Kidney tubule cell (primary cell): ENCODE measurements at places on chromosomes 5 and 9.
A peak's percentile ranks its signal among the peaks of the same experiment; 100 is the strongest.

DNA sequence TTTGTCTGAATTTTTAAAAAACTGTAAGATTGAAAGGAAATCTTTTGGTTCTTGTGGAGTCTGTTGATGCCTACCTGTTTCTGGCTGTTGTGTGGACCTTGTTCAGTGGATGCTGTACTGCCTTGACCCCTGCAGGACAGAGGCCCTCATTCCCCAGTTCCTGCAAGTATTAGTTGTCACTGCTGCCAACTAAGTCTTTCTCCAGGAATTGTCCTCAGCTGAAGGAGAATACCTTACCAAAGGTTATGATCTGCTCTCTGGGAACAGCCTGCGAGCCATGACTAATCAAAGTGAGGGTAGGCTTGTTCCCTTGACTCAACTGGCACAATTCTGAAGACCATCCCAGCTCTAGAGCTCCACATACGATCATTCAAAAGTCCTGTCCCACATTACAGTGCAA is 145.3 kb upstream of the FST start:
- DNase-seq, result peak; percentile 5

DNA sequence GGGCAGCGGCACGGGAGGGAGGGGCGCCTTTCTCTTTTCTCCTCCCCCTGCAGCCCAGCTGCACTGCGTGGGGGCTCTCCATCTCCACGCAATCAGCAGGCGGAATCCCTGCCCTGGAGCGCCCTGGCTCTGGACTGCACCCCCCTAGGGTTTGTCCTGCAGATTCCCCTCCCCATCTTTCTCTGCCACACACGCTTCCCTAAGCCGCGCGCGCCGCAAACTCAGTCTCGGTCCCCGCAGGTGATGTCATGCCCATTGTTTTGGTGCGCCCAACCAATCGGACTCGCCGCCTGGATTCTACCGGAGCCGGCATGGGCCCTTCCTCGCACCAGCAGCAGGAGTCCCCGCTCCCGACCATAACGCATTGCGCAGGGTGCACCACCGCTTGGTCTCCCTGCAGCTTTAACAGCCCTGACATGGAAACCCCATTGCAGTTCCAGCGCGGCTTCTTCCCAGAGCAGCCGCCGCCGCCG is at the start of gene KCNN2:
TSS of gene KCNN2 (plus strand) at position 347 of the 473 bp plus-strand sequence. CDS start at position 417, 70 bp downstream.
- DNase-seq, result peak; percentile 86

DNA sequence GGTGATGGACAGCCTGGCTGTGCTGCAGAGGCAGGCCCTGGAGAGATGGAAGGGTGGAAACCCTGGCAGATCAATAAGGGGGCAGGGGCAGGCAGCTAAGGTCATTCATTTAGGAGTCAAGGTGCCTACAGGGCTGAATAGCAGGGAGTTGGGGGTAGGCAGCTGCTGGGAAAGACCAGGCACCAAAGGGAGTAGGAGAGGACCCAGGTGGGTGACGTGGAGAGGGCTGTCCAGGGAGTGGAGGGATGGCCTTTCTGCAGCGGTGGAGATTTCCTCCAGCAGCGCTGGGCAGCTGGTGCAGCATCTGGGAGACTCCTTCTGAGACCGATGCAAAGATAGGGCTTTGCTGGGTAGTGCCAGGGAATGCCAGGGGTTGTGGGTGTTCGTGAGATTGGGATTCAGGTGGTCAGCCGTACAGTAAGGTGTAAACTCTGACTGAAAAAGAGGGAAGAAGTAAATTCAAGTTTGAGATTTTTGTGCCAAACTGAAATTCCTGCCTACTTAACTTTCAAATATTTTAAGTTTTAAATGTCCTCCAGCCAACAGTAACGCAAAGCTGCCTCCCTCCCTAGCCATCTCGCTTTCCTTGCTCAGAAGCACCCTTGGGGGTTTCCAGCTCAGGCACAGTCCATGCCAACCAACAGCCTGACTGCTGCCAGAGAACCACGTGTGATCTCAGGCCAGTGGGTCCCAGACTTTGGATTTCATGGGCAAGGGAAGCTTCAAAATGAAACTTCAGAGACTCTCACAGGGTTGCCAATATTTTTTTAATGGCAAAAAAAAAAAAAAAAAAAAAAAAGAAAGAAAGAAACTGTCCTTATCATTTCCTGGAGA is 18.6 kb upstream of the ANGPTL2 start:
- DNase-seq, result no peak

GRCh38 chr5:167245868-167246267 is 1045.6 kb upstream of the WWC1 start:
- DNase-seq, result peak; percentile 38

- DNase-seq, result peak; percentile 85
Measured at GRCh38 chr9:92247981-92248380, 45.5 kb downstream of the IARS1 start.

GRCh38 chr9:84103651-84104377 is 123.2 kb downstream of the RMI1 start:
- DNase-seq, result no peak

GRCh38 chr5:63398346-63398745 is 563.9 kb downstream of the HTR1A start:
- peak; percentile 93 for DNase-seq

GRCh38 chr9:124264823-124265233 is 7.1 kb downstream of the NEK6 start:
- no peak for DNase-seq

DNA sequence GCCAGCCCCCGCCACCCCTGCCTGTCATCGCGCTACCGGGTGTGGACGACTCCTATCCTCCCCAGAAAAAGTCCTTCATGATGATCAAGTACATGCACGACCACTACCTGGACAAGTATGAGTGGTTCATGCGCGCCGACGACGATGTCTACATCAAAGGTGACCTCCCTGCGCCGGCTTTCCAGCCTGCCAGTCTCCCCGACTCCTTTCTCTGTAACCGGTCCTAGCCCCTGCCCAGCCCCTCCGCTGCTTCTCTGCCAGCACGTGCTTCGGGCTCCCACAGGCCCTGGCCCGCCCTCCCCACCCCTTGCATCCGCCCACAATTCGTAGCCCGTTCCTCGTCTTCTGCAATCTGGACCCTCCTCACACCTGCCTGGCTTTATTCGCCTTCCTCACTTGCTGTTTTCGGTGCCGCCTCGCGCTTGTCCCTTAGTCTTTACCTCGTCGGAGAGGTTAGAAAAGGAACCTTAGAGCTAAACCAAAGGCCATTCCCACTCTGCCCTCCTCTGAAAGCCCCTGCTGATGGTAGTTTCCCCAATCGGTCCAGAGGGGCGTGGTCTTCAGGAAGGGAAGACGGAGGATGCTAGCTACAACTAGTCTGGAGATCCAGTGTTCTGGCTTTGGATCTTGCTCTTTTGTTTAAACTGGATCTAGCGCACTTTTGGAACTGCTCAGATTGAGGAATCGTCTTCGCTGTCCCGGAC is 1.4 kb downstream of the CHSY3 start:
- no peak for DNase-seq

DNA sequence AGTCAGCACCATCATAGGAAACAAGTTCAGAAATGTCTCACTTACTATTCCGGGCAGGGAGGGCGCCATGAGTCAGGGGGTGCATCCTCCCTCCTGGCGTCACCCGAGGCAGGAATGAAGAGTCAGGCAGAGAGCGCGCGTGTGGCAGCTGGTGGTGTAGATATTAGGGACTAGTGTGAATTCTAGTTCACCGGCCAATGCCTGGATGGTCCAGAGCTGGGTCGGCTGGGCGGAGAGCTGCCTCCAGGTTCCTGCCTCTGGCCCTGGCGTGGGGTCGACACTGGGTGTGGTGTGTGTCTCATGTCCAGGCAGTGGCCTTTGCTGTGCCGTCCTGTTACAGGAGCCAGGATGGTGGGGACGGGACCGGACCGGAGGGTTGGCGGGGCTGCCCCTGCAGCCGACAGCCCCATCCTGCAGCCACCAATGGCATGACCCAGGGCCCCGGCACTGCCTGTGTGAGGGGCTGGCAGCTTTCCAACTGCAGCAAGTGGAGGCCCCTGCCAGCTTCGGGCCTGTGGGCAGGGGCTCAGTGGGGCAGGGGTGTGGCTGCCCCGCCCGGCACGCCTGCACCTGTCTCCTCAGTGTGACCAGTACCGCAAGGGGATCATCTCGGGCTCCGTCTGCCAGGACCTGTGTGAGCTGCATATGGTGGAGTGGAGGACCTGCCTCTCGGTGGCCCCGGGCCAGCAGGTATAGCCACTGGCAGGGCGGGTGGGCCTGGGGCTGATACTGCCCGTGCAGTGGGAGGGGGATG is 9.1 kb downstream of the DIPK1B start:
- DNase-seq, result no peak

- no peak for DNase-seq
Measured at GRCh38 chr9:121503444-121503843, 3.8 kb upstream of the GGTA1 start.

GRCh38 chr9:108634204-108634603 is 221.6 kb downstream of the ACTL7B start:
- peak; percentile 43 for DNase-seq

GRCh38 chr9:13070612-13071595 is 208.6 kb downstream of the MPDZ start:
- no peak for DNase-seq

DNA sequence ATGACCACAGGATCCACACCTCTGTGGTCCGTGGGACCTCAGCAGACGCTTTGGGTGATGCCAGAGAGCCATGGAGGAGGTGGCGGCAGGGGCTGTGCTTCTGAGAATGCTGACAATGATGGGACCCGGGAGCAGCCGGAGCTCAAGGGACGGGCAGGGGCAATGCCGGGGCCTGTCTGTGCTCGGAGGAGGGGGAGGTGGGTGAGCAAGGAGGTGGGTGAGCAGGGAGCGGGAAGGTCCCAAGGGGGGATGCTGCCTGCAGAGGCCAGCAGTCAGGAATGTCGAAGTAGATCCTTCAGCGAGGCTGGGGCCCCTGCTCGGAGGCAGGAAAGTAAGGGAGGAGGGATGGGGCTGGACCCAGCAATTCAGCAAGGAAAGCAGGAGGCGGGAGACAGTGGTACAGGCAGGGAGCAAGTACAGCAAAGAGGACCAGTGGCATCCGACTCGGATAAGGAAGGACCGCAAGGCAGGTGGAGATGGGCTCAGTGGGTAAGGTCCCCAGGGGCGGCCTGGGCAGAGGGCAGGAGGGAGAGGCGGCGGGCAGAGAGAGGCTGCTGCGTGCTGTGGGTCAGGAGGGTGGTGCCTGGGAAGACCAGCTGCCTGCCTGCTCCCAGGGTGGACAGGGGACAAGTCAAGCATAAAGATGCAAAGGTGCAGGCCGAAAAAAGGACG is 49.0 kb downstream of the ADAMTS2 start:
- no peak for DNase-seq

DNA sequence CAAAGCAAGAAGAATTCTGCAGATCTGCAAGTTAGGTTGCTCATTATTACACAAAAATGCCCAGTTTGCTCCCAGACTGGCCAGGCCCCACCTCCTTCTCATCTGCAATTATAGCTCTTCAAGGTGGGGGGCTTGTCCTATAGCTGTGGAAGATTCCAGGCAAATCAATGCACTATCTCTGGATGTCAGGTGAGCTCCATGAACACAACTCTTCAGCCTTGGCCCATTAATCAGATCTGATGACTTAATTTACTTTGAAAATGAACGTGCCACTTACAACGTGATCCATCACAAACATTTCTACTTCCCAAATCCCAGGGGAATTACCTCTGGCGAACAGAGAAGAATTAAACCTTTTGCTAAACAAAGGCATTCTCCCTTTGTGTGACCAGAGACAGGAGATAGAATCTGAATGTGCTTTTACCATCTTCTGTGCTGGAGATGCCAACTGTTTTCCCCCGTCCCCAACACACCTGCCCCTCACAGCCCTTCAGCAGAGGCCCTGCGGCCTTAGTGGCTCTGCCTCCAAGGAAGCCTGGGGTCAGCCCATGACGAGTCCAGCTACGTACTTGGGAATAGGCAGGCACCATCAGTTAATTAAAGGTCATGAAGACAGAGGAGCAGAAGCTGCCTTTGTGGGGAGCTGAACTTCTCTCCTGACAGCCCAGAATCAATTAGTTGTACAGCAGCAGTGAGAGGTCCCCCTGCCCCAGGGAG is 60.5 kb downstream of the SNX18 start:
- no peak for DNase-seq

DNA sequence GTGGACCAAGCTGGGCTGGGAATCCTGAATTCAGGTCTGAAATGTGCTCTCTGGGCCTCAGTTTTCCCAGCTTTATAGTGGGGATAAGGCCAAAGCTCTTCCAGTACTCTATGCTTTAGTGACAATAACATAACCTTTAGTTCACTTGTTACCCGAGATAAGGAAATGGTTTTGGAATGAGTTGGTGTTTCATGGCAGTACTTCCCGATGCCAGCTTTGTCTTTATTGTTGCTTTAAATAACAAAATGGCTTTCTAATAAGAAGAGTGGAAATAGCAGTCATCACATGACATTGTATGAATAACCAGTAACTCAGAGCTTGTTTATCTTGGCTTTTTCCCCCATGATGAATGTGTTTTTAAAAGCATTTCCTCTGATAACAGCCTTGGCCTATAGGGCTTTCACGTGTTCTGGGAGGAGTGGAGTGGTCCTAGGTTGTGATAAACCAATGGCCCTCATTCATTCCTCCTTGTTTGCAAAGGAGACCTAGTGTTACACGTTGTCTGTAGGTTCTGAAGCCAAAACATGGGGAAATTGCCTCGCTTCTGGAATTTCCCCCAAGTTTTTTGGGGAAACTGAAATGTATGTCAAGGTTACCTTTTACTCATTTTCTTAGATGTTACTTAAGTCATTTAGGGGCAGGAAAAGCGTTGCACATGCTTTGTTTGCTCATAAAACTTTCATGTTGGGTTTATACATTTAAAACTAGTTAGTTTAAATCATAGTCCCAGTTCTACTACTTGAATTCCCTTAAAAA is 53.7 kb downstream of the ZNF618 start:
- peak; percentile 71 for DNase-seq

- DNase-seq, result no peak
Measured at GRCh38 chr5:117072439-117072838, 497.8 kb upstream of the SEMA6A start.

- no peak for DNase-seq
Measured at GRCh38 chr5:12623408-12623807, 719.2 kb upstream of the CTNND2 start.

GRCh38 chr5:109703829-109704228 is 14.1 kb downstream of the MAN2A1 start:
- DNase-seq, result no peak

DNA sequence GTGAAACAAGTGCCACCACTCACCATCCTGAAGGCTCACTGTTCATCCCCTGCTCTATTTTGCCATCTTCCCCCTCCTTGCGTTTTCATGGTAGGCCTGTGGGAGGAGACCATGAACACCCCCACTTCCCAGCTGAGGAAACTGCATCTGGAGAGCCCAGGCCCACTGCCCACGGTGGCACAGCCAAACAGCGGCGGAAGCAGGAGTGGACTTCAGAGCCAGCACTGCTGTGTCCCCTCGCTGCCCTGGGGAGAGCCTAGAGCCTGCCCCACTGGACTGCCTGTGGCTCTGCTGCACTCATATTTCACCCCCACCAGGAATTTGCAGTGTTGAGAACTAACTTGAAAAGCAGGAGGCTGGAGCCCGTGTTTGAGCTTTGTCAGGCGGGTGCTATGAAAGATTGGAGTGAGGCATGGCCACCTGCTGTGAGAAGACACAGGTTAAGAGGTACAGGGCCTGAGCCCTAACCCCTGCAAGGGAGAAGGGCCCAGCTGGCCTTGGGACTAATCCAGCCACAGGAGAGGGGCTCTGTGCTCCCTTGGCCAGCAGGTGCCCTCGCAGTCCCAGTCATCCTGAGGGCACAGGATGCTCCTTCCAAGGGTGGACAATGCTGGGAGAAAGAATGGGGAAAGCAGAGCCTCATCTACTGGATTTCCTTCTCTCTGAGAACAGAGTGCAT is 79.0 kb downstream of the MACROH2A1 start:
- DNase-seq, result no peak

GRCh38 chr5:62115014-62115413 is 191.0 kb upstream of the KIF2A start:
- DNase-seq, result no peak

- DNase-seq, result no peak
Measured at GRCh38 chr5:2861605-2862004, 110.1 kb upstream of the IRX2 start.
